ENCODE measurements at places on chromosomes 6 and 20. TPM values are rescaled to one million over a fixed set of nuclear protein-coding genes. Genes with fewer than 3 reads are reported as not detected.
A peak's percentile ranks its signal among the peaks of the same experiment; 100 is the strongest.

- no peaks in the 10 kb centered on the region for H3K27me3 ChIP-seq
- H3K4me3 ChIP-seq, result no peak overlapping the region
- H3K27ac ChIP-seq, result no peak overlapping the region
- no peaks in the 10 kb centered on the region for H3K4me1 ChIP-seq
Measured at GRCh38 chr6:162443101-162443500, 284.5 kb downstream of the PRKN start.

- H3K27ac ChIP-seq, result no peak overlapping the region
- H3K4me1 ChIP-seq, result no peaks in the 10 kb centered on the region
- no peak overlapping the region for H3K4me3 ChIP-seq
Measured at GRCh38 chr6:5334341-5334740, 73.0 kb downstream of the FARS2 start.

DNA sequence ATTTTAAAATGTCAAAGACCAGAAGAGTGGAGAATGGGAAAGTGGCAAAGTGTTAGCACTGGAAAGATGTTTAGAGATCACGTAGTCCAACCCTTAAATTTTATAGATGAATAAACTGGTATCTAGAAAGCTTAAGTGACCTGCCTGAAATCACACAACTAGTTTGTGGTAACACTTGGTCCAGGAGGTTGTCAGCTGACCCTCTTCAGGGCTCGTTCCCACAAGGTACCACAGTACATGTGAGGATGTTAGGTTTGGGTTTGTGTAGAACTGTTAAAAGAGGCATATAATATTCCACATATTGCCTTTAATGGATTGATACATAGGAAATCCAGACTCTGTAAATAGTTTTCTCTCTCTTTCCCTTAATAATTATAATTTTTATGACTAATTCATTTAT, 39.1 kb downstream of the ENPP1 start:
- H3K27me3 ChIP-seq, result no peaks in the 10 kb centered on the region
- no peak overlapping the region for H3K4me3 ChIP-seq
- H3K4me1 ChIP-seq, result no peaks in the 10 kb centered on the region

The CAGE1 gene
- total RNA-seq, result not detected

DNA sequence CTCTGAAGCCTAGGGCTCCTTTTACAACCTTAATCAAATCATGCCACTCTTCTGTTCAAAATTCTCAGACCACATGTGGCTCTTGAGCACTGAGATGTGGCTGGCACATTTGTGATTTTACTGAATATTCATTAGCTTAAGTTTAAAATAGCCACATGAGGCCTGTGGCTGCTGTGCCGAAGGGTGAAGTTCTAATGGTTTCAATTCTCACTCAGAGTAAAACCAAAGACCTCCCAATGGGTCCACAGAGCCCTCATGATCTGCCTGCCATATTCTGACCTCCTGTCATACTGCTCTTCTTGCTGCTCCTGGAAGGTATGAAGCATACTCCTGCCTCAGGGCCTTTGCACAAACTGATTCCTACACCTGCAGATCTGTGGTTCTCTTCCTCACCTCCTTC, 7.8 kb upstream of the CST3 start:
- H3K4me3 ChIP-seq, result no peak overlapping the region
- no peaks in the 10 kb centered on the region for H3K36me3 ChIP-seq
- H3K27me3 ChIP-seq, result no peaks in the 10 kb centered on the region
- no peak overlapping the region for H3K27ac ChIP-seq

DNA sequence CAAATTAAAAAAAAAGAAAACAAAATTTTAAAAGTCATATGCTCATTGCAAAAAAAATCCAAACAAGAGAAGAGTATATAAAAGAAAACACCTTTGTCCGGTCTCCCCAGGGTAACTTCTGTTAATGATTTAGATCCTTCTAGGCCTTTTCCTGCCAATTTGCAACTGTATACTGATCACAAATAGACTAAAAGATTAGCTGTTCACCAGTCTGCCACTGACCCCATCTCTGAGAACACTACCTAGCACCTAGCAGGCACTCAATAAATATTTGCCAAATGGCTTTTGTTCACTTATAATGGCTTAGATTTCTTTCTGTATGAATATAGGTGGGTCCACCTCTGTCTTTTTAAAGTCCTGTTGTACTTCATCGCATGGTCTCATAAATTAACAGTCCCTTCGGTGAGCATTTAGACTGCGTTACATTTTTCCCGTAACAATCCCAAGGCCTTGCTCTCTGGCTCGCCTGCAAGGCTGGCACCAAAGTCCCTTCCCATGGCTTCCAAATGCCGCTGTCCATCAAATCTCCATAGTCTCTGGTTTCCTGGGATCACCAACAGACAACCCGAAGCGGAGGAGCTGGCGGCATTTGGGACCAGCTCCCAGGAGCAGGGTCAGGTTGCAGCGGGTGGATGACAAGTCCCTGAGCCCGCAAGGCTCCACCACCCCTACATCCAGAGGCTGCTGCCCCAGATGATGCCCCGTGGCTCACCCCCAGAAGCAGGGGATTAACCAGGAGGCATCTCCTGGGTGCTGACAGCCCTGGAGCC, 11.8 kb downstream of the JPH2 start:
- H3K36me3 ChIP-seq, result no peaks in the 10 kb centered on the region
- H3K27ac ChIP-seq, result no peak overlapping the region
- H3K4me1 ChIP-seq, result no peaks in the 10 kb centered on the region
- H3K4me3 ChIP-seq, result no peak overlapping the region
- DNase-seq, result no peak

DNA sequence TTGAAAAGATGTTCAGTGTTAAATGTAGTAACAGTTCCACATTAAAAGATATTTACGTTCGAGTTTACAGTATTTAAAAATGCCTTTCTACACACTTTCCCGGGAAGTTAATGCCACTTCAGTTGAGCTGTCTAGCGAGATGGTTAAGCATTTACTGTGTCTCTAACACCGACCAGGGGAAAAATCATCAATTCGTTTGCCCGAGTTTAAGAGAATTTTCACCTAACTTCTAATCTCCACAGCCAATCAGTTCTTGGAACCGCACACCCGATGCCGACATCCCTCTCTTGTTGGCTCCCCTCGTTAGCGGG, 58.2 kb downstream of the FAM217A start:
- H3K4me3 ChIP-seq, result peak overlapping the region; percentile 72
- no peaks in the 10 kb centered on the region for H3K36me3 ChIP-seq
- DNase-seq, result no peak
- peak overlapping the region; percentile 95 for H3K27ac ChIP-seq
- H3K4me1 ChIP-seq, result no peaks in the 10 kb centered on the region

The NFATC2 gene
- 11.7 TPM for total RNA-seq

DNA sequence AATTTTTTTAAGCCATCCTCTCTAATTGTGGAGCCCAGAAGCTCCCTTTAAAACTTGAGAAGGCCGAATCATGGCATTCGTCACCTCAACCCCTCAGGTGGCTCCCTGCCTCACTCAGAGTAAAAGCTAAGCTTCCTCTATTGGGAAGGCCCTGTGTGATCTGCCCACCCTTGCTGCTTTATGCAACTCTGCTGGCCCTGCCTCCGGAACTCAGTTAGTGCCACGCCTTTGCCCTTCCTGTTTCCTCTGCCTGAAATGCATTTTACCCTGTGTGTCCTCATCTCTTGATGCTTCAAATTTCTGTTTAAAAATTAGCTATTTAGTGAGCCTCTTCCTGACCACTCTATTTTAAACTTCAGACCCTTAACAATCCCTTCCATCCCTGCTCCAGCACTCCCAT, 5.7 kb downstream of the PACRG start:
- no peaks in the 10 kb centered on the region for H3K27me3 ChIP-seq
- DNase-seq, result no peak
- no peak overlapping the region for H3K27ac ChIP-seq
- H3K4me3 ChIP-seq, result no peak overlapping the region

DNA sequence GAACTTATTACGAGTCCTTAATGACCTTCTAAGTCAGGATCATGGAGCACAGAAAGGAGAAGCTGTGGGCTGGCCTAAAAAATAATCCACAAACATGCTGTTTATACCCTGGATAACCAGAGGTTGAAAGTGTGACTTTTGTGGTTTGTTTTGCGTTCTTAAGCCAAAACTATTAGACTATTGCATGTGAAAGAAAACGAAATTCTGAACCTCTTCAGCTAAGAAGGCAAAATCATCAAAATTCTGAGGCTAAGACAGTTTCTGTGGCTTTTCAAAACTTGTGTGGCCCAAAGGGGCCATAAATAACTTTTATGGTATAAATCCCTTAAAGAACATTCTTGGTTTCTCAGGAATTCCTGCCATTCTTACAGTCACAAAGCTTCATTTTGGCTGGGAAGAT, 251.0 kb downstream of the UST start:
- H3K27ac ChIP-seq, result no peak overlapping the region
- no peak for DNase-seq
- no peaks in the 10 kb centered on the region for H3K27me3 ChIP-seq
- peaks cover 7% of the 10 kb centered on the region for H3K4me1 ChIP-seq

DNA sequence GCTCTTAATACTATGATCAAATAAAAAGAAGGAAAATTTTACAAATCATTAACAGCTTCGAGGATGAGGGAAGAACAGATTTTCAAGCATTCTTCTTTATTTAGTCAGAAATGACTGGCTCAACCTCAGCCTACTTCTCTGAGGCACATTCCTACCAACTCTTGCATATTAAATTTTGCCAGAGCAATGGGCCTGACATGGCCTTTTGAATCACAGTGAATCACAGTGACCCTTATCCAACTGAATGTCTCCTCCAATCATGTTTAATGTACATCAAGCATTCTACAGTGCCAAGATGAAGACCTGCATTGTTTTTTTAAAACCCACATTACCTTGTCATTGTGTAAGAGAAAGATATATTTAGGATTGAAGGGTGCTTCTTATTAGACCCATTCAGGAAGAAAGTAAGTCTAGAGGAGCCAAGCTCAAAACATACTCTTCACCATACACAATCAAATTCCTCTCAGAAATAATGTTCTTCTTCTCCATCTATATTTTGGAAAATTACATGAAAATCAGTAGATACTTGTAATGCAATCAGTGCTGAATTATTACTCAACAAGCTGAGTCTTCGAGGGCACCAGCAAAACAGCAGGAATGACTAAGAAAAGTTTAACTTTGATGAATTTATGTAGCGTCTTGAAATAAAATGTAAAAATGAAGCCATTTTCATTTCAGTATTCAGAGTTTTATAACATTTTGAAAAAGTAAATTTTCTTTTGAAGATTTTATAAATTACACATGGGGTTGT, 44.1 kb upstream of the MOXD1 start:
- no peaks in the 10 kb centered on the region for H3K4me1 ChIP-seq
- no peak overlapping the region for H3K27ac ChIP-seq
- no peaks in the 10 kb centered on the region for H3K27me3 ChIP-seq
- no peak for DNase-seq
- H3K4me3 ChIP-seq, result no peak overlapping the region

DNA sequence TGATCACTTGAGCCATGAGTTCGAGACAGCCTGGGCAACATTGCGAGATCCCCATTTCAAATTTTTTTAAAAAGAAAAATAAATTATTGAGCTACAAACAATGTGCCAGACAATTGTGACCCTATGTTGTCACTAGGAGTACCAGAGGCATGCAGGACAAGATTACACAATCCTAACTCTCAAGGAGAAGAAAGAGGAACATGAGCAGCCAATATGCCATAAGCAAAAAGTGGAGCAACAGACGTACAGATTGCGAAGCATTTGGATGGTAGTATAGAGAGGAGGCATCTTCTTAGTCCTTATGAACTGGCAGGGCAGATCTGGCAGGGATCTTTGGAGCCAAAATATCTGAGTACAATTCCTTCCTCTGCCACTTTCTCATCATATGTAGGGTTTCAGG, 156.4 kb downstream of the OR2B2 start:
- H3K4me3 ChIP-seq, result no peak overlapping the region
- DNase-seq, result no peak
- no peaks in the 10 kb centered on the region for H3K36me3 ChIP-seq
- H3K27ac ChIP-seq, result no peak overlapping the region

GRCh38 chr6:159969204-159969912, 476 bp downstream of the IGF2R start:
- H3K36me3 ChIP-seq, result no peaks in the 10 kb centered on the region
- peak overlapping the region; percentile 96 for H3K27ac ChIP-seq
- no peaks in the 10 kb centered on the region for H3K27me3 ChIP-seq

The AGER gene
- 6.0 TPM for total RNA-seq

- H3K27ac ChIP-seq, result no peak overlapping the region
- H3K4me1 ChIP-seq, result no peaks in the 10 kb centered on the region
- no peak overlapping the region for H3K4me3 ChIP-seq
- H3K36me3 ChIP-seq, result no peaks in the 10 kb centered on the region
- H3K27me3 ChIP-seq, result no peaks in the 10 kb centered on the region
- no peak for DNase-seq
Measured at GRCh38 chr6:93932175-93932574, 512.8 kb upstream of the EPHA7 start.

GRCh38 chr6:35305117-35305516, 7.5 kb downstream of the DEF6 start:
- H3K27ac ChIP-seq, result peak overlapping the region; percentile 19
- H3K27me3 ChIP-seq, result no peaks in the 10 kb centered on the region
- no peak overlapping the region for H3K4me3 ChIP-seq
- DNase-seq, result no peak
- H3K36me3 ChIP-seq, result no peaks in the 10 kb centered on the region

- no peak overlapping the region for H3K4me3 ChIP-seq
- H3K27ac ChIP-seq, result no peak overlapping the region
- no peaks in the 10 kb centered on the region for H3K27me3 ChIP-seq
- DNase-seq, result no peak
- H3K36me3 ChIP-seq, result no peaks in the 10 kb centered on the region
Measured at GRCh38 chr6:109079981-109080380, 14.7 kb downstream of the SESN1 start.

- no peaks in the 10 kb centered on the region for H3K36me3 ChIP-seq
- no peak for DNase-seq
- H3K27ac ChIP-seq, result no peak overlapping the region
- no peaks in the 10 kb centered on the region for H3K4me1 ChIP-seq
Measured at GRCh38 chr20:60363698-60364097, 405.5 kb downstream of the CDH26 start.

- H3K27me3 ChIP-seq, result no peaks in the 10 kb centered on the region
- no peaks in the 10 kb centered on the region for H3K36me3 ChIP-seq
- no peaks in the 10 kb centered on the region for H3K4me1 ChIP-seq
- H3K4me3 ChIP-seq, result no peak overlapping the region
Measured at GRCh38 chr6:153583685-153584084, 452.6 kb upstream of the RGS17 start.

All from Peyer's patch (tissue), 4 donors.